ENCODE measurements at places on chromosomes 1 and 21.

- DNase-seq = no peak
Observed at GRCh38 chr1:230292689-230293389, 133.3 kb downstream of the PGBD5 start.

GRCh38 chr1:42935971-42936308 is 22.7 kb downstream of the SLC2A1 start:
- DNase-seq = no peak

DNA sequence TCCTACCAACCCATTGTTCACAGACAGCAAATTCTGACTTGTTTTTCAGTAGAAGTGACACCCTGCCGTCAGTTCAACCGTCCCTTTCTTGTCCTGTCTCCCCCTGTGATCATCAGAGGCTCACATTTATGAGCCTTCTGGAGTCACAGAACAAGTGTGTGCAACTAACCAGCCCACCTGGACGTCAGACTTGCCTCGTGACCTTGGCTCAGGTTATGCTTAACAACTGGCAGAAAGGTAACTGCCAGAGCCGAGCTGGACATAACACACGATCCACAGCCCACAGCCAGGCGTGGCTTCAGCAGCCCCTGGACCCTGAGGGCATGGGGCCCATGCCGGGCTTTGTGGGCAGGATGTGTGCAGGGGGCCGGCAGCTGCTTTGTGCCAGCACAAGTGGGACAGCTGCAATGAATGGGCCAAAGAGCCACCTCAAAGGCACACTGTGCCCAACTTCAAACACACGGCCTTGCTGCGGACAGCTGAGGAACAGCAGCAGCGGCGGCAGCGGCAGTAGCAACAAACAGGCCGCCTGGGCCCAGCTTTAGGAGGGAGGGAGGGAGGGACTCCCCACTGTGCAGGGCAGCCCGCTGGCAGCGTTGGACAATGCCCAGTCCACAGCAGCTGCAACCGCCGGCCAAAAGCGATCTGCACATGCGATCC is 103.9 kb downstream of the ZBTB18 start:
- no peak for DNase-seq

- no peak for DNase-seq
Observed at GRCh38 chr1:40034869-40035268, 5.7 kb upstream of the CAP1 start.

DNA sequence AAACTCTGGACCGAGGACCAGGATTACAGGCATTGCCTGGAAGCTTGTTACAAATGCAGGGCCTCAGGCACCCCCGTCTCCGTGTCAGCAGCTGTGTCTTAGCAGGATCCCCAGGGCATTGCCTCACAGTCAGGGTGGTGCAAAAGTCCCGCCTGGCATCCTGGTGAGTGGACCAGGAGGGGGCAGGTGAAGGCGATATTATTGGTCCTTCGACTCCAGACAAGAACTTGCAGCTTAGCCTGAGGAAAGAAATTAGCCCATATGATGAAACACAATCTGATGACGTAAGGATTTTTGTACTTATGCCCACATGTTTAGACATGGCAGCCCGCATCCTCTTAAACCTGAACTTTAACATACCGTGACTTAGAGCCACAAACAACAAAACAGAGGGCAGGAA is 40.8 kb downstream of the RSPH1 start:
- no peak for DNase-seq

DNA sequence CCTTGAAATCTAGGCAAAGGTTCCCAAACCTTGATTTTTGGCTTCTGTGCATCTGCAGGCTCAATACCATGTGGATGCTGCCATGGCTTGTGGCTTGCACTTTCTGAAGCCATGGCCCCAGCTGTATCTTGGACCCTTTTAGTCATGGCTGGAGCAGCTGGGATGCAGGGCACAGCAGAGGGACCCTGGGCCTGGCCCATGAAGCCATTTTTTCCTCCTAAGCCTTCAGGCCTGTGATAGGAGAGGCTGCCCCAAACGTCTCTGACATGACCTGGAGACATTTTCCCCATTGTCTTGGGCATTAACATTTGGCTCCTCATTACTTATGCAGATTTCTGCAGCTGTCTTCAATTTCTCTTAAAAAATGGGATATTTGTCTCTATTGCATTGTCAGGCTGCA is 97.4 kb downstream of the NPHS2 start:
- no peak for DNase-seq

DNA sequence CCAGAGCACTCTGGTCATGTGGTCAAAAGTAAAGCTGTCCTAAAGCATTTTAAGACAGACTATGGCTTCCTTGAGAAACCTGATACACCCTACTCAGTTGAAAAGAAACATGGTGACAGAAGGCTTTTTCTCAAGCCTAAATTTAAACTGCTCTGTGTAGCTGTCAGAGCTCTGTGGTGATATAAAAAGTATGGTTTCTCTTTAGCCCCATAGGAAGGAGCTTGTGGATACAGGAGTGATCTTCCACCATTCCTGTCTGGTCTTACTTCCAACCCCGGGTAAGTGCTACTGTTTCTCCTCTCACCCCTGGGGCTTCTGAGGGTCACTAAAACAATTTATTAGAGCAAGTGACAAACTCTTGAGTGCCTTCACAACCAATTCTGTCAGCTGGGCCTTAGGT is 8.5 kb downstream of the TP53BP2 start:
- no peak for DNase-seq

DNA sequence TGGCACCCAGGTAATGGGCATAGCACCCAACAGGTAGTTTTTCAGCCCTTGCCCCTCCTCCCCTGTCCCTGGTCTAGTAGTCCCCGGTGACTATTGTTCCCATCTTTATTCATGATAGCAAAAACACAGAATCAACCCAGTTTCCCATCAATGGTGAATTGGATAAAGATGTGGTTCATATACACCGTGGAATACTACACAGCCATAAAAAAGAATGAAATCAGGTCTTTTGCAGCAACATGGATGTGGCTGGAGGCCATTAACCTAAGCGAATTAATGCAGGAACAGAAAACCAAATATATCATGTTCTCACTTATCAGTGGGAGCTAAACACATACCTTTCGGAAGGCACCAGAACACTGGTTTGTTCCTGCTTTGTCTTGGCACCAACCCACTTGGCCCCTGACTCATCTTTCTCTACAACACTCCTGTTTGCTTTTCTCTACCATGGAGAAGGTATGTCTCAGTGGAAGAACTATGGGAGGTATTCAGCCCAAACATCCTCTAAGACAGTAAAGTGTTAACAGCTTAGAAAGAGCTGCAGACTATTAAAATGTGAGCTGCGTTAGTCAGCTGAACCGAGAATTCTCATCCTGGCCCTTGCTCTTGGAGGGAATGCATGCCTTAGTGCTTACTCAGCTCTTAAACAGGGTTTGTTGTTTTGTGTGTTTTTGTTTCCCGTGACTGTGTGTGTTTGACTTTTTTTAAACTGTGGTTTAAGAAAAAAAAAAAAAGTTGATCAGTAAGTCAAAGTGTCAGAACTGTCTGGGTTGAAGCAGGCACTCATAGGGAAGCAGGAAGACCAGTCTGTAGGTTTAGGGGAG is 203.0 kb downstream of the TOMM20 start:
- no peak for DNase-seq

DNA sequence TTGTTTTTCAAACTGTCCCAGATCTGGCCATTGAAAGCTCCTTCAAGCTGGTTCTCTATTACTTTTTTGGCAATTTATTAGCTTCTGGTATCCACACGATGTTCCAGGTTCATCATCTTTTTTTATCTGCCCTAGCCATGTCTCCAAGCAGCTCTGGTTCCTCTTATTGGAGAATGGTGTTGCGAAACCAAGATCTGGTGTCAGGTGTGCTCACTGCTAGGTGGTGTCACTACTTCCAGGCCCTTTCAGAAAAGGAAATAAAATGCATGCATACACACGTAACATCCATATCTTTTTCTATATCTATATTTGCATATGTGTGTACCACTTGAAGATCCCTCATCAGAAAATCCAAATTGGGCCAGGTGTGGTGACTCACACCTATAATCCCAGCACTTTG is 53.3 kb downstream of the GATAD2B start:
- DNase-seq = no peak

- no peak for DNase-seq
Observed at GRCh38 chr1:113542221-113542701, 151.9 kb downstream of the MAGI3 start.

DNA sequence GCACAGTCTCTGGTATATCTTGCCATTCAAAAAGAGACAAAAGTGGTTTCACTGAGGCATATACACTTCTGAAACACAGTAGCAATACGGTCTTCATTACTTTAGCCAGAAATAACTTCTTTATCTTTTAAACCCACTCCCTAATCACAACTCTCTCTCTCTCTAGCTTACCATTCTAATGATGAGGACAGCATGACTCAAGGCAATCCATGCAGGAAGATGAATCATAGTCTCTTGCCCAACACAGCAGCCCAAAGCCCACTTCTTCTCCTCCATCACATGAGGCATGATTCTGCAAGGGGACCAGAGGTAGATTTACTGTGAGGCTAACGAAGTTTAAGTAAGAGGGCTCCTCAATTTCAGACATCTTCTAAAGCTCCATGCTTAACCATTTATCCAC is 285.0 kb upstream of the NR5A2 start:
- no peak for DNase-seq

GRCh38 chr1:54287176-54287650 is 87.2 kb downstream of the MRPL37 start:
- peak; percentile 52 for DNase-seq

DNA sequence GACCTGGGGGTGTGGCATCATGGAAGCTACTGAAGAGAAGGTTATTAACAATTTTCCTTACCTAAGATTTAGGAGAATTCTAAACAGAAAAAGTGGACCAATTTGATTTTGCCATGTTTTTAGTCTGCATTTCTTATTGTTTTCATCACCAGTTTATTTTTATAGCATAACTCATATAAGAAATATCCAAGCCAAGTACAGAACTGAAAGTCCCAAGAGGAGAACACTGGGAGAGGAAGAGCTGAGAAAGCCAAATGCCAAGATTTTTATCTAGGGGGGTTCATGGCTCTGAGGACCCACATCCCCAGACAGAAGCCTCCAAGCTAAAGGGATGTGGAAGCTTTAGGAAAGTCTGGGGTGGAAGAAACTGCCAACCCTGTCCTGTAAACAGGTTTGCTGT is 109.4 kb upstream of the DUSP10 start:
- DNase-seq = no peak

DNA sequence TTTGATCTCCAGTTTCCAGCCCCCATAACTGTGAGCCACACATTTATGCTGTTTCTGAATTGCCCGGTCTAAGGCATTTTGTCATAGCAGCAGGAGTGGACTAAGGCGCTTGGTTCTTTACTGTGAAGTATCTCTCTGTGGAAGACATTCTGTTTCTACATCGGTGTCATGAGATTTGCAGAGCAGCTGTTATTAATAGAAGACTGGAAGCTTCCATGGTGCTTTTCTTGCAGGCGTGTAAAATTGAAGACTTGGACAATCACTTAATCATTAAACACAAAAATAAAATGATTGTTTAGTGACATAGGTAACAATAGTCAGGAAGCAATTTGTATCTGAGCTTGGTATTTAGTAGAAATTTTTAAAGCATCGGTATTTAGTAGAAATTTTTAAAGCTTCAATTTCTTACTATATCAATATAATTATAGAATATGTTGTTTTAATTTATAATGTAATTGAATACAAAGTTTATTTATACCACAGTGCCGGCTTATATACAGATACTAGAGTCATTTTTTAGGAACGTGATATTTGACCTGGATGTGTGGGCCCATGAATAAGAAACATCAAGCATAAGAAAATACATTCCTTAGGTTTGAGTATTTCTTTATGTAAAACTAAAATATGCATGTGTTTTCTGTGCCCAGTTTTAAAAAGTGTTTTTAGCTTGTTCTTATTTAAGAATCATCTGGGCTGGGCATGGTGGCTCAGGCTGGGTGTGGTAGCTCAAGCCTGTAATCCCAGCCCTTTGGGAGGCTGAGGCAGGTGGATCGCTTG is 60.6 kb upstream of the COL6A1 start:
- DNase-seq = no peak

- DNase-seq = no peak
Observed at GRCh38 chr1:190169311-190170067, 308.2 kb downstream of the BRINP3 start.

- DNase-seq = no peak
Observed at GRCh38 chr1:165411396-165411795, 33.5 kb downstream of the RXRG start.

- no peak for DNase-seq
Observed at GRCh38 chr1:224092111-224092510, 21.8 kb upstream of the FBXO28 start.

GRCh38 chr1:231799363-231799986 is 172.9 kb downstream of the DISC1 start:
- DNase-seq = no peak

DNA sequence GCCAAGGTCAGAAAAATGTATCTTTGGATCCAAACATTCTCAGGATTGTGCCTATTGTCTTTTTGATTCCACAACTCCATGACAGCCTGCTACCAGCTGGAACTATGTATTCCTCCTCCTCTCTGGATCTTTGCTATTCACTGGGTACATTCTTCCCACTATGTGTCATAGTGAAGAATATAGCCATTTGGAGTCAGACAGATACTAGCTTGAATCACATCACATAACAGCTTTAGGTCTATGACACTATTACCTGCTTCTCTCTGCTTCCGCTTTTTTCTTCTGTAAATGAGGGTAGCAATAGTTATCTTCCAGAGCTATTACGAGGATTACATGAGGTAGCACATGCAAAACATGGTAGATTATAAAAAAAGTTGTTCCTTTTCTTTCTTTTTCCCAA is 5.4 kb upstream of the EXO1 start:
- DNase-seq = no peak

DNA sequence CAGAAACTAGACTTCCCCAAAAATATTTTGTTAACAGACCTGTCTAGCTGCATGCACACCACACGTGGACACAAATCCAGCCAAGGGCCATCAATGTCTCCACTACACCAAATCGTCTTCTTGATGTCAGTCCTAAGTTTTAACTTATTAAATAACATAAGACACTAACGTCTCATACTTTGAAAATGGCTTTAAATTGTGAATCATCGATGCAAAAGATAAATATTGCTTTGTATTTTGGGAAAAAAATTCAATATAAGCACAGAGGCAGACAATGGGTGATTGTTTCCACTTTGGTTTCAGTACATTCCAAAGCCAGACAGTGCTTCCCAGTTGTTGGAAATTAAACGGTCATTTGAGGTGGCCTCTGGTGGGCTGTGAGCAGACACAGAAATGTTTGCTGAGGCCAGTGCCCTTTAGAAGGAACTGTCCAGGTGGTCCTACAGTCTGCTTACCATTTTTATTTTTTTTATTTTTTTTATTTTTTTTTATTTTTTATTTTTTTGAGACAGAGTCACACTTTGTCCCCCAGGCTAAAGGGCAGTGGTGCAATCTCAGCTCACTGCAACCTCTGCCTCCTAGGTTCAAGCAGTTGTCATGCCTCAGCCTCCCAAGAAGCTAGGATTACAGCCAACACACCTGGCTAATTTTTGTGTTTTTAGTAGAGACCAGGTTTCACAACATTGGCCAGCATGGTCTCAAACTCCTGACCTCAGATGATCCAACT is 1.8 kb upstream of the KIAA2013 start:
- no peak for DNase-seq

DNA sequence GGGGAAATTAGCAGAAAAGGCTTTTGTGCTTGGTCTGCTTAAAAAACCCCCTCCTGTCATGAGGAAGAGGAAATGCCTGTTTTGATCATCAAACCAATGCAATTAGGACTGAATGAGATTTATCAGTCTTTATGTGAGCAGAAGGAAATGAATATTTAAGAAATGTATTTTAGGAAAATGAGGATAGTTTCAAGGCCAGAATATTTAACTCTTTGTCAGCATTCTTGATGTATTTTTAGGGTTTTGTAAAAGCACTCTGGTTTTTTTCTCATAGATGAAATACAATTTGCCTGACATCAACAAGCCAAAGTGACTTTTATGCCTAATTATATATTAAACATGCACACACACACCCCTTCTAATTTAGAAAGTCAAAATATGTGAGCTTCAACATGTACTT is 213.8 kb downstream of the GRIK1 start:
- no peak for DNase-seq
